Thoracic aorta (tissue), 2 donors: ENCODE measurements at places on chromosomes 2 and 18. TPM values are rescaled to one million over a fixed set of nuclear protein-coding genes. Genes with fewer than 3 reads are reported as not detected.
A peak's percentile ranks its signal among the peaks of the same experiment; 100 is the strongest.

GRCh38 chr2:119753041-119753929 is 6.4 kb upstream of the PTPN4 start:
- H3K4me1 ChIP-seq: no peaks in the 10 kb centered on the region
- H3K27ac ChIP-seq: no peak overlapping the region
- no peak for DNase-seq
- H3K27me3 ChIP-seq: no peaks in the 10 kb centered on the region
- H3K36me3 ChIP-seq: no peaks in the 10 kb centered on the region

The LOXHD1 gene
- total RNA-seq: 5.5 TPM

DNA sequence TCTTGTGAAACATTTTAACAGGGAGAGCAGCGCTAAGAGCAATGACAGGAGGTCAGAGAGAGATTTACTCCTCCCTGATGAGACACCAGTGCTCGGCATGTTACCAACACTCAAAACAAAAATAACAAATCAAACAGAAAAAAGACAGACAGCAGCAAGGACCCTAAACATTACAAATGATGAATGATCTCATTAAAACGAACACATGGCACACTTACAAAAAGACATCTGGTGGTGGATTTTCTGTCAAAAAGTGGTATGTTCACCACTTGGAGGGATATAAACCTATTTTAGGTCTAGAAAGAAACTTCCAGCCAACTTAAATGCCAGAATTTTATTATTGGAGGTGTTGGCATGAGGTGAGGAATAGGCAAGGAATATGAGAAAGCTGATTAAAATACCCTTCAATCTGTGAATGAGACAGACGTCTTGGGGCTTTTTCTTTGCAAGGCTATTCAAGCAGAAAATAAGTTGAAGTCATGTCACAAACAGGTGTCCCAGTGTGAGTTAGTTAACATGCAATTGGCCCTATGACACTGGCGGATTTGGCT is 112.8 kb downstream of the PRELID3A start:
- H3K4me1 ChIP-seq: peaks cover 34% of the 10 kb centered on the region
- no peak overlapping the region for H3K4me3 ChIP-seq
- no peak for DNase-seq
- H3K27ac ChIP-seq: peak overlapping the region; percentile 26

GRCh38 chr2:77604953-77605929 is 83.1 kb upstream of the LRRTM4 start:
- H3K4me3 ChIP-seq: no peak overlapping the region
- H3K27ac ChIP-seq: no peak overlapping the region
- DNase-seq: no peak

The LONRF2 gene
- total RNA-seq: 7.0 TPM

The RIT2 gene
- not detected for total RNA-seq

The SLC30A3 gene
- 8.5 TPM for total RNA-seq

The ELOA2 gene
- not detected for total RNA-seq

GRCh38 chr2:159266554-159266953 is 19.9 kb downstream of the WDSUB1 start:
- DNase-seq: no peak
- no peaks in the 10 kb centered on the region for H3K4me1 ChIP-seq
- H3K4me3 ChIP-seq: no peak overlapping the region

The CHN1 gene
- total RNA-seq: 13.3 TPM

DNA sequence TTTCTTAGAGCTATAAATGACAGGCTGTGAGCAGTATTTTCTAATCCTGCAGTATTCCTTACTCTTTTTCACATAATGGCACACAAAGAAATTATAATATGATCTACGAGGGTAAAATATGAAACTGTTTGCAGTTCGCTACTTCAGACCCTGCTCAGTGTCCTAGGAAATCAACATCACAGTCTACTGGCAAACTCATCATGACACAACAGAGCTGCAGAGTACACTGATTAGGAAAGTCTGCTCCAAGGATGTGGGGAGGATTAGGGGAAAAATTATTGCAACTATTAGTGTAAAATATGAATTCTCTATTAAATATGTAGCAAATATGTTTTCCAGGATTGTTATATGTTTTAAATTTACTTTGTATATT is 149.2 kb upstream of the REG3G start:
- H3K4me1 ChIP-seq: no peaks in the 10 kb centered on the region
- H3K36me3 ChIP-seq: no peaks in the 10 kb centered on the region
- no peak overlapping the region for H3K27ac ChIP-seq
- DNase-seq: no peak

The DSC2 gene
- 2.7 TPM for total RNA-seq

- H3K27me3 ChIP-seq: no peaks in the 10 kb centered on the region
- peak overlapping the region; percentile 92 for H3K4me3 ChIP-seq
- no peaks in the 10 kb centered on the region for H3K36me3 ChIP-seq
- peak overlapping the region; percentile 31 for H3K27ac ChIP-seq
Observed at GRCh38 chr18:63317556-63317946, 2.0 kb downstream of the BCL2 start.

The GALR1 gene
- total RNA-seq: 0.28 TPM

- H3K4me1 ChIP-seq: no peaks in the 10 kb centered on the region
- DNase-seq: no peak
- no peak overlapping the region for H3K4me3 ChIP-seq
- H3K27me3 ChIP-seq: no peaks in the 10 kb centered on the region
- H3K27ac ChIP-seq: no peak overlapping the region
Observed at GRCh38 chr2:172128484-172128883, 25.8 kb upstream of the DLX2 start.

- DNase-seq: no peak
- no peak overlapping the region for H3K4me3 ChIP-seq
- no peak overlapping the region for H3K27ac ChIP-seq
- H3K36me3 ChIP-seq: no peaks in the 10 kb centered on the region
- H3K4me1 ChIP-seq: peaks cover 31% of the 10 kb centered on the region
Observed at GRCh38 chr2:108575132-108575966, 41.1 kb downstream of the LIMS1 start.

DNA sequence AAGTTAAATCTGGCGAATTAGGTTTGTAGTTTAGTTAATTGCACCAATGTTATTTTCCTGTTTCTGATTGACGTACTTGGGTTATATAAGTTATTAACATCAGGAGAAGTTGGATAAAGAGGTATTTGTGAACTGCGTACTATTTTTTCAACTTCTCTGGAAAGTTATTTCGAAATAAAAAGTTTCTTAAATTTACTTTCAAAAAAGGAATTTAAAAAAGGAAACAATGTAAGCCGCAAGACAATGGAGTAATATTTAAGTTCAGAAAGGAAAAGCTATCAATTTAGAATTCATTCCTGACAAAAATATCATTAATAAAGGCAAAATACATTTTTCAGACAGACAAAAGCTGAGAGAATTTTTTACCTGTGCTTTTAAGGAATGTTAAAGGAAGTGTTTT is 47.7 kb downstream of the RAB10 start:
- no peak overlapping the region for H3K27ac ChIP-seq
- DNase-seq: no peak
- H3K36me3 ChIP-seq: no peaks in the 10 kb centered on the region
- H3K4me3 ChIP-seq: no peak overlapping the region
- no peaks in the 10 kb centered on the region for H3K27me3 ChIP-seq
- no peaks in the 10 kb centered on the region for H3K4me1 ChIP-seq

GRCh38 chr2:217444509-217444908 is 558.3 kb downstream of the TNS1 start:
- no peak overlapping the region for H3K27ac ChIP-seq
- no peaks in the 10 kb centered on the region for H3K36me3 ChIP-seq
- no peaks in the 10 kb centered on the region for H3K27me3 ChIP-seq
- H3K4me3 ChIP-seq: no peak overlapping the region
- no peak for DNase-seq

DNA sequence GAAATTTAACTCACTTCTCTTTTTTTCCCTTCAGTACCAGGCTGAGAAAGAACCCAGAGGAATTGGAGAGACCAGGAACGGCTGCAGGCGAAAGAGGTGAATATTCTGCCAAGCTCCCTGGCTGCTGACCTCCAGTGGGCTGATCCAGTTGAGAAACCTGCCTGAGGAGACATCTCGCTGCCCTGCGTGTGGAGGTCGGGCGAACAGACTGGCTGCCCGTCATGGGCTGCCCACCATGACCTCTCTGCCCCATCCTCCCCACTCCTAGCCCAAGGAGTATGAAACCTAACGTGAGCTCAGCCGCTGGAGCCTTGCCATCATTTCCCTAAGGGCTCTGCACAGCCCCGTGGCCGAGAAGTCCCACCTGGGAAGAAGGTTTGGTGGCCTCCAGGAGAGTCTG is 148.8 kb upstream of the SALL3 start:
- H3K27me3 ChIP-seq: no peaks in the 10 kb centered on the region
- H3K4me3 ChIP-seq: no peak overlapping the region
- H3K4me1 ChIP-seq: no peaks in the 10 kb centered on the region
- DNase-seq: no peak
- no peak overlapping the region for H3K27ac ChIP-seq
- H3K36me3 ChIP-seq: no peaks in the 10 kb centered on the region

The COL3A1 gene
- 734 TPM for total RNA-seq

The FTCDNL1 gene
- 3.4 TPM for total RNA-seq

DNA sequence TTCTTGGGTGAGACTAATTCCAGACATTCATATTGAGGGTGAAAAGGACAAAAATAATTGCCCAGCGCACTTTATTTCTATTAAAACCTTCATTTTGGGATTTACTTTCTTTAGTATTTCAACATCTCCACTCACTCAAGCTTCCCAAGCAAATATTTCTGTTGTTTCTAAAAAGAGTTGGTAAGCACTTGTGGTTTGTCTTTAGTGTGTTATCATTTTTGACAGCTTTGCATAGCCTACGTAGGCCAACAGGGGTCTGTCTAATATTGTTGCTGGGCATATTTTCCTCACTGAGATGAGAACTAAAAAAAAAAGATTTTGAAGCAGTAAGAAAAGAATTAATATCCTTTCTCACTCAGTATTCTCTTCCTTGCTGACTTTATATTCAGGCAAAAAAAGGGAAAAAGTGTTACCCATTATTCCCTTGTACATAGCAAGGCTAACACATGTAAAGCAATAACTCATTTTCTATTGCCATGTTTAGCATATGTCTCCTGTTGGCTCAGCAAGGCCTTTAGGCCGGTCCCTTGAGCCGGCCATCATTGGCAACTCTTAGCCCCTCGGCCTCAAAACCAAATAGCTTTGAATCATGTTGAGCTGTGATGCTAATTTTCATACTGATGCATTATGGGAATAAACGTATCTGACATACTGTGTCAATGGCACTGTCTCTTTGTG is 494.2 kb downstream of the ARHGAP15 start:
- DNase-seq: no peak
- no peak overlapping the region for H3K4me3 ChIP-seq
- no peaks in the 10 kb centered on the region for H3K27me3 ChIP-seq
- H3K27ac ChIP-seq: no peak overlapping the region

DNA sequence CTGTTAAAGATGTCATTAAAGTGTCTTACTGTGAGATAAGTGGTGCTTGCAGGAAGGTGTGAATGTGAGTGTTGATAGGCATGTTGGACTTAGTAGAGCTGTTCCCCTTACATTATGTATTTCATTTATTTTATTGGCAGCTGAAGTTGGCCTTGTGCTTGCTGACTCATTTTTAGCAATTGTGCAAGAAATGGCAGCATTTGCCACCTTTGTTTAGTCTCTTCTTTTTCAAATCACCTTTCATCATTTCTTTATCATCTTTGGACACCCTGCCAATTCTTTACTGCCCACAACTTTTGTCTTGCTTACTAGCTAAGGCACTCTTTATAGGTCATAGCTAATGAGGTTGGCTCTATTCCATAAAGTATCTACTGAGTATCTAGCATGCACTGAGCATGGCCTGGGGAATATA is 130.3 kb upstream of the LYPD6 start:
- no peak overlapping the region for H3K4me3 ChIP-seq
- H3K27me3 ChIP-seq: no peaks in the 10 kb centered on the region
- no peak overlapping the region for H3K27ac ChIP-seq
- no peaks in the 10 kb centered on the region for H3K4me1 ChIP-seq
- DNase-seq: no peak

DNA sequence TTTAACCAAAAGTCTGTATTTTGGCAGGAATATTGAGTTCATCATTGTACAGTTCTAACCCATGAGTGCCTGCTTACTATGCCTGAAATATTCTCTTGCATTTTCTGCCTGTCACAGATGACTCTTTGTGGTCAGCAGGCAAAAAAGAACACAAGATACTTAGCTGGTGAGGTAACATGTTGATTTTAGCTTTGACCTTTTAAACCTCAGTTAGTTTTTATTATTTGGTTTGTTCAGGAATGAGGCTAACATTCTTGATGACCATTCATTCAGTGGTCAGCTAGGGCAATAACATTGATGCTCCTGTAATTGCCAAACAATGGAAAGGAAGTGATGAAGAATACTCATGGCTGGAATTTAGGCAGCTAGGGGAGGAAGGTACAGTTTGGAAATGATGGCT is 491.2 kb downstream of the PIK3C3 start:
- no peak overlapping the region for H3K4me3 ChIP-seq
- H3K27me3 ChIP-seq: no peaks in the 10 kb centered on the region
- no peak overlapping the region for H3K27ac ChIP-seq

The GAREM2 gene
- 5.6 TPM for total RNA-seq

The MATN3 gene
- total RNA-seq: 1.3 TPM

- no peak overlapping the region for H3K27ac ChIP-seq
- DNase-seq: no peak
- no peaks in the 10 kb centered on the region for H3K36me3 ChIP-seq
- H3K4me3 ChIP-seq: no peak overlapping the region
Observed at GRCh38 chr2:181779288-181780021, 99.1 kb upstream of the NEUROD1 start.

The PTPRM gene
- total RNA-seq: 102 TPM

The CTNNA2 gene
- not detected for total RNA-seq

DNA sequence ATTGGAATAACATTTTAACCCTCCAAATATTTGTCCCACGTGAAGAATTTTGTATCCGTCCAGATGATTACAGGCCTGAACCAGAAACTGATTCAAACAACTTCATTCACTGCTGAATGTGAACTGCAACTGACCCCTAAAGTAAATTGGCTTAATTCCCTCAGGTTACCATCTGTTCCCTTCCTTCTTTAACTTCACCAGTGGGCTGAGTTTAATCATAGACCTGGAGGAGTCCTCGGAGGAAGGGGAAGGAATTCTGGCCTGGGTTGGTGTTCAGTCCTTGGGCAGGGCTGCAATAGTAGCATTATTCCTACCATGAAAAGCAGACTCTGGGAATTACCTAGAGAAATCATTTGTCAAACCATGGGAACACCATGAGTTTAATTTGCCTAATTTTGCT is 207.4 kb downstream of the TMEM247 start:
- H3K4me1 ChIP-seq: peaks cover 5% of the 10 kb centered on the region
- no peaks in the 10 kb centered on the region for H3K27me3 ChIP-seq
- DNase-seq: no peak
- no peak overlapping the region for H3K4me3 ChIP-seq
- H3K36me3 ChIP-seq: no peaks in the 10 kb centered on the region

The LYPD6B gene
- total RNA-seq: not detected

DNA sequence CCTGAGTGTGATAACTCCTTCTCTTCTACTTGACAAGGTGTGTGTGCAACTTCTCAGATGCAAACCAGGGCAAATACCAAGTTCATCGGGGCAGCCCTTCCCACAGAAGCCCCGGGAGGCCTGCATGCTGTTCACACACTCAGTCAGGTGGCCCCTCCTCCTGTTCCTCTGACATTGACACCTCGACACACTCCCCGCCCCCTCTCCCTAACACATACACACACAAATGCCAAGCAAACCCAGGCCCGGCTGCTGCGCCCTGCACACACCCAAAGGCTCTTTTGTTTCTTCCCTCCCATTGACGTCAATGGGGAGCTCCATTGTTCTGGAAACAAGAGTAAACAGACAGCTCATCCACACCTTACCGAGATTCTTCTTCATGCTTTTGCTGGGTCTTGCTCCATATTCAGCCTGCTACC is 1.7 kb upstream of the PER2 start:
- H3K4me3 ChIP-seq: no peak overlapping the region
- no peaks in the 10 kb centered on the region for H3K27me3 ChIP-seq
- peaks cover 16% of the 10 kb centered on the region for H3K4me1 ChIP-seq
- DNase-seq: no peak
- no peaks in the 10 kb centered on the region for H3K36me3 ChIP-seq
